KBM-7 (cell line): ENCODE measurements at places on chromosomes 1 and 21.

- DNase-seq: no peak
These were observed 198.5 kb downstream of the PLA2G4A start for GRCh38 chr1:187027253-187027652.

DNA sequence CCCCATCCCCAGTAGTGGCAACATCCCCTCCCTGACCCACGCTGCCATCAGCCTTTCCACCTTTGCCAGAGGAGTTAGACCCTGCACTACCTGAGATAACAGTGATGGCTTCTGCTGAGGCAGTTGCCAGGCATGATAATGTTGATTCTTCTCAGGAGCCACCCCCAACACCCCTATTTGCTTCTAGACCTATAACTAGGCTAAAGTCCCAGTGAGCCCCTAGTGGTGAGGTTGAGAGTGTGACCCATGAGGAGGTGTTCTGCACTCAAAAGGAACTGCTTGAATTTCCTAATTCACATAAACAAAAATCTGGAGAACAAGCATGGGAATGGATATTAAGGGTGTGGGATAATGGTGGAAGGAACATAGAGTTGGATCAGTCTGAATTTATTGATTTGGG, 159.6 kb upstream of the COL11A1 start:
- no peak for DNase-seq

GRCh38 chr1:30809514-30810263, 52.1 kb upstream of the LAPTM5 start:
- DNase-seq: no peak

DNA sequence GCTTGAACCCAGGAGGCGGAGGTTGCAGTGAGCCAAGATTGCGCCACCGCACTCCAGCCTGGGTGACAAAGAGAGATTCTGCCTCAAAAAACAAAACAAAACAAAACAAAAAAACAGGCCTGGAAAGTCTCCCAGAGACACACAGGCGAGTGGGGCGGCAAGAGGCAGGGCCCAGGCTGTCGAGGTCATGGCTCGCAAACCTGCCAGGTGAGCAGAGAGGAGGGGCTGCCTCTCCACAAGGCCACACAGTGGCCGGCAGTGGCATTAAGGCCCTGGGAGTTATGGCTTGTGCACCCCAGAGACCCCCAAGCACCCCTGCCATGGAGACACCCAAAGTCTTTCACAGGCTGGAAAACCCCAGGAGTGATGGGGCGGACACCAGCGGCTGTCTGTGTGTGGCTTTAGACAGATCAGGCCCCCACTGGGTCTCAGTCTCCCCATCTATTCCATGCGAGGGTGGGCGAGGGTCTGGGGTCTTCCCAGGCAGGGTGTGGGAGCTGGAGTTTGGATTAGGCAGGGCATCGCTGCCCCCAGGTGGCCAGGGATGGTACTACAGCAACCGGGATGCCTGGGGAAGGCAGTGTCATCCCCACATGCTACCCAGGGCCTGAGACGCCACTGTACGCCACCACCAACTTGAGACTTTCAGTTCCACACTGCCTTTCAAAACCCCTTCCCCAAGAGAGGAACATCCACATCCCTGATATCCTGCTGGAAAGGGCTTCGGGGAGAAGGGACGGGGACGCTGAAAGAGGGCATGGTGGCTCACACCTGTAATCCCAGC, 7.3 kb upstream of the CTRC start:
- peak; percentile 74 for DNase-seq

GRCh38 chr1:3712573-3713535, 39.4 kb upstream of the CCDC27 start:
- no peak for DNase-seq

- no peak for DNase-seq
These were observed 22.4 kb upstream of the DR1 start for GRCh38 chr1:93323185-93323820.

GRCh38 chr21:44858791-44859190, 14.7 kb downstream of the PTTG1IP start:
- DNase-seq: no peak

GRCh38 chr1:201917362-201918033, 28.8 kb downstream of the SHISA4 start:
- DNase-seq: no peak

DNA sequence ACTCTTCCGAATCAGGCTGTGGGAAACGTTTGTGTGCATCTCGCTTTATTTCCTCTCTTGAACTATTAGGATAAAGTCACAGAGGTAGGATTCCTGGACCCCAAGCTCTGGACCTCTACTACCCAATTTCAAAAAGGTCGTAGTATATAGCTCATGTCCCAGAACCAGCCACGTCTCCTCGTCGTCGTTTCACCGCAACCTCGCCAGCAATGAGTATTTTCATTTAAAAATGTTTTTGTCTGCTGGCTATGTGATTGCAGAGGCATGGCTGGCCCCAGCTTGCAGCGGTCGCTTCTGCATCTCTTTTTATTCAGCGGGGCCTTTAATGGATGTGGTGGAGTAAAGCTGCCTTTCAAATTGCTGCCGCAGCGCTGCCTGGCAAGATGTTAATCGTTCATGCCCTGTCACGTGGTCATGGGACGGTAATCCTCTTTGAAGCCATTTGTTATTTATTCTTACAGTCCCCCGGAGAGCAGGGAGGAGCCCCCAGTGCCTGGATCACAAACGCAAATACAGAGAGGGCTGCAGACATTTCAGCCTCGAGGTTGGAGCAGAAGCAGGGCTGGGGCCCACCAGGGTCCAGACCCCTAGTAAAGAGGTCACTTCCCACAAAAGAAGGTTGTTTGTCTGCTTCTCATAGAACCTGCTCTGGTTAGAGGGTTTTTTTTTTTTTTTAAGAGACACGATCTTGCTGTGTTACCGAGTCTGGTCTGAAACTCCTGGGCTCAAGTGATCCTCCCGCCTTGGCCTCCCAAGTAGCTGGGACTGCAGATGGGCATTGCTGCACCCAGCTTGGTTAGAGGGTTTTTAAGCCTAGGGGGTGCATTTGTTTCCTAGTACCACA, 11.6 kb upstream of the NPHP4 start:
- DNase-seq: no peak

DNA sequence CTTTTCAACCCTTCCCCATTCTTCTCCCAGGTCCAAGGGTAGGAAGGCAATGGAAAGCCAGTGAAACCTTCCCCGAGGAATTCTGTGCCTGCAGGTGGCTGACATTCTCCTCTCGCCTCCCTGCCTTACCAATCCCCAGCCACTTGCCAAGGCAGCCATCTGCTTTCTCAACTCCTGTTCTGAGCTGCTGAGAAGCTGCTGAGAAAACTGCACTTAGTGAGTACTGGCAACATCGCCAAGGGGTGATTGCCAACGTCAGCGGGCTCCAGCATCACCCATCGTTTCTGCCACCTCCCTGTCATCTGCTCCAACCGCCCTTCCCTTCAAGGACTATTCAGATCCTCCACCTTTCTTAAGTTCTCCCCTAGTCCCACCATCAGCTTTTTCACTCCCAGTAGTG, 106.0 kb downstream of the PTPRU start:
- no peak for DNase-seq

- DNase-seq: no peak
These were observed 250.0 kb downstream of the GRIK3 start for GRCh38 chr1:36784147-36784859.

DNA sequence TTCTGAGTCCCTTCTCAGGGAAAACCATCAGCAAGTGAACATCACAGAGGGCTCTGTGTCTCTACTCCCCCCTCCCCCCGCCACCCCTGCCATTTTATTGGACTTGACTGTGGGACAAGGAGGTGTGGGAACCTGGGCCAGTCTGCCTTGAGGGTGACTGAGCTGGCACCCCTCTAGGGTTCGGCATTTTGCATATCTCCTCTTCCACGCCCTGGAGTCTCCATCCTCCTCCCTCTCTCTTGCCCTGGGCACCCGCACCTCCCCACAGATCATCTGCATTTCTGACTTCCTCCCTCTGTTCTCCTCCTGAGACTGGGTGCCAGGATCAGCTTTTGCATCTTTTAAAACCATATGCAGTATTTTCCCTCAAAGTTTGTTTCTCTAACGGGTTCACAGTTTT, 107.1 kb upstream of the ERRFI1 start:
- DNase-seq: no peak

GRCh38 chr1:64890699-64891447, 75.5 kb downstream of the JAK1 start:
- DNase-seq: no peak

DNA sequence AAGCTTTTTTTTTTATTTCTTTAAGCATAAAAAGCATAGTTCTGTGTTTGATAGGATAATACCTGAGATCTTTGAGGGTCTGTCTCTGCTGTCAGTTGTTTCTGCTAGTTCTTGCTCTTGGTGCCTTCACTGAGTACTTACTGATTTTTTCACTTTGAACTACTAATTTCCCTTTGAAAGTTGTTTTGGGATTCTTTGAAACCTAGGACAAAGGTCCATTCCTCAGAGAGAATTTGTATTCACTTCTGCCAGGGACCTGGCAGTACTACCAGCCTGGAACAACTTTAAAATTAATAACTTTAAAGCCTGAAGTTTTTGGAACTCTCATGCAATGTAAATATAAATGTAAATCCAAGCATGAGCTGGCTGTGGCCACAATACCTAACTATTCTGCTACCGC, 190.1 kb downstream of the TM2D1 start:
- no peak for DNase-seq

- DNase-seq: no peak
These were observed 80.8 kb downstream of the PIK3CD start for GRCh38 chr1:9732123-9732971.

GRCh38 chr1:14366091-14367018, 232.1 kb upstream of the KAZN start:
- DNase-seq: no peak

DNA sequence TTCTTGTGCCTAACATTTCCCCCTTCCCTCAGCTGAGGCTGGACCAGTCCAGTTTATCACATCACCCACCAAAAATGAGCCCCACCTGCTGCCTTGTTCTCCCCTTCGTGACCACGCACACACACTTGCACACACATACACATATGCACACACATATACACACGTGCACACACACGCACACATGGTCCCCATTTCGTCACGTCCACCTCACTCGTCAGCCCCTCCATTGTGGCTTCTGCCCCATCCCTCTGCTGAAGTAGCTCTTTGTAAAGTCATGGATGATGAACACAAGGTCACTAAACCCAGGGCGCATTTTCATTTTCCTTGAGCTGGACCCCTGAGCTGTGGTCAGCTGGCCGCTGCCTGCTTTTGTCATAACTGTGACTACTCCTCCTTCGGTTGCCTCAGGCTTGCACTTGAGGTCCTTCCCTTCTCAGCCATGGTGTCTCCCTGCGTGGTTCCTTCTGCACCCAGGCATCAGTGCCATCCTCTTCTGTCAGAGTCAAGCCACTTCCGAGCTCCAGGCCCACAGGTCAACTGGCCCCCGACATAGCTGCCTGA, 93.8 kb downstream of the SYT2 start:
- no peak for DNase-seq

DNA sequence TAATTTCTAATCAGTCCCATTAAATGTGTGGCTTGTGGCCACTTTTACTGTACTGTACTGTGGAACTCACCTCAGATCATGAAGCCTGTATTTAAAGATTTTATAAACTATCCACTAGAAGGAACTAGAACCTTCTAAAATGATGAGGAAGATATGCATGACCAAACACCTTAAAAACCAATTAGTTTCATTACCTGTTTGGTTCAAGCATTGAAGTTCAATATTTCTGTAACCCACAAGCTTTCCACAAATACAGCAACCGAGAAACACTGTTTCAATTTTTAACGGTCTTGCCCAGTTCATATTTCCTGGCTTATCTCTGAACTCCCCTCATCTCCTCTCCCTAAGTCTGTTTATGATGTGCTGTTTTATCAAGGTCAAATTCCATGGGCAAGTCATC, 264.3 kb upstream of the PLD5 start:
- no peak for DNase-seq

GRCh38 chr1:81349194-81349965, 451.4 kb upstream of the ADGRL2 start:
- DNase-seq: no peak
